ENCODE measurements at places on chromosomes 16 and 17.

DNA sequence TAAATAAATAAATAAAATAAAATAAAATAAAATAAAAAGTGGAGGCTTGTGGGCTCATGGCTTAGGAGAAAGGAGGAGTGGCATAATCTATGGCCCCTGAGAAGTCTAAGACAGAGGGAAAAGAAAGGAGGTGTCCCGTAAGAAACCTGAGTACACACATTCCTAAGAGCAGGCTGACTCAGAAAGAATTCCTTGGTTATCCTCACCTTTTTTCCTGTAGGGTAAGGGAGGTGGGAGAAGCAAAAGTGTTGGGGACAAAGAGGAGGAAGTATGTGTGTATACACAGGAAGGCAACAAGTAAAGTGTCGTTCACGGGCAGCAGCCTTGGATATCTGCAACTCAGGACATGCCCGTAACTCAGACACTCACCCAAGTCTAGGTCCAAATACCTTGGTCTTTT is 29.3 kb downstream of the MARF1 start:
- DNase-seq = no peak

DNA sequence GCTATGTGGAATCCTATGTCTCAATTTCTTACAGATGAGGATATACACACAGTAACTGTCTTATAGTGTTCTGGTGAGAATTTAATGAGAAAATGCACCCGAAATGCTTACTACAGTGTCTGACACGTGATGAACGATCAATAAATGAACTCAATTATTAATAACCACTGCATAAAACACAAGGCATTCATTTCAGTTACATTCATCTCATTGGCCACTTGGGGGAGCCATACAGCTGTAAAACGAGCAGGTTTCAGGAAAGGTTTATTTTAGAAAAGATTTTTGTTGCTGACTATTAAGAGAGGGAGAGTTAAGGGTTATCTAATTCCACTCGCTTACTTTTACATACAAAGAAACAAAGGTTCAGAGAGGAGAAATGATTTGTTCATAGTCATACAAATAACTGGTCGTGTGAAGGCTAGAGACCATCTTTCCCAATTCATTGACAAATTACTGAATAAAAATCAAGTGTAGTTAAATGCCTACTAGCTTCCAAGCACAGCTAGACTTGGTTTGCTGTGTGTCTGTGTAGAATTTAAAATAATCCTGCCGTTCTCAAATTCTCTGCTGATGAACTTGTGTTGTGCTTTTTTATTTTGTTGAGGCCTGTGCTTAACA is 160.1 kb downstream of the MAP2K4 start:
- peak; percentile 23 for DNase-seq

GRCh38 chr16:50862818-50863643 is 121.1 kb downstream of the CYLD start:
- no peak for DNase-seq

DNA sequence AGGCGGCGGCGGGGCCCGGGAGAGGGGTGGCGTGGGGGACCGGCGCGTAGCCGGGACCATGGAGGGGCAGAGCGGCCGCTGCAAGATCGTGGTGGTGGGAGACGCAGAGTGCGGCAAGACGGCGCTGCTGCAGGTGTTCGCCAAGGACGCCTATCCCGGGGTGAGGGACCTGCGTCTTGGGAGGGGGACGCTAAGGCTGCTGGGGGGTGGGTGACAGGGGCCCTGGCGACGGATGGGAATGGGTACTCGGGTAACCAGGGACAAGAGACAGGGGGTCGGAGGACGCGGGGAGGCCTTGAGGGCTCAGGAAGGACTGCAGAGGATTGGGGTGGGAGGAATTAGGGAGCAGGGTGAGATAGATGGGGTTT is 243 bp downstream of the RND2 start:
- no peak for DNase-seq

GRCh38 chr16:28494121-28494851 is at the start of gene APOBR:
APOBR (plus strand) TSS chr16:28494643; CDS start chr16:28494682, 39 bp downstream.
- no peak for DNase-seq

- no peak for DNase-seq
Measured at GRCh38 chr16:6641091-6641490, 691.6 kb upstream of the RBFOX1 start.

DNA sequence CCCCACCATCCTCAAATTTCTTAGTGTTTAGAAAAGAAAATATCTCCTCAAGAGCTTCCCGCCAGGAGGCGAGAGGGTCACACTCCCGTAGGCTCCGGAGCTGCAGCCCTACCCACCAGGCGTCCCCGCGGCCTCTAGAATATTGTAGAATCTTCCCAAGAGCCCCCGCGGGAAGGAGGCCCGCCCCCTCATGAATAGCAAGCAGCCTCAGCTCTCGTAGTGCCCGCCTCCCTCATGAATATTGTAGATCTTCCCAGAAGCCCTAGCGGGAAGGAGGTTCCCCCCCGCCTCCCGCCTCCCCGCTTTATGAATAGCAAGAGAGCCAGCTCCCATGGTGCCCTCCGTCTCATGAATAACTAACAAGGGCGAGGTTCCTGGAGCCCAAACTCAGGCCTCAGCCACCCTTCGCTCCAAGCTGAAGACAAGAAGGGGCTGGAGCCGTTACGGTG is at the start of gene FBXO47:
Gene FBXO47, minus strand, starts transcription at position 114 of the 449 bp plus-strand sequence. CDS start 4,378 bp downstream, outside the sequence.
- DNase-seq = peak; percentile 35

DNA sequence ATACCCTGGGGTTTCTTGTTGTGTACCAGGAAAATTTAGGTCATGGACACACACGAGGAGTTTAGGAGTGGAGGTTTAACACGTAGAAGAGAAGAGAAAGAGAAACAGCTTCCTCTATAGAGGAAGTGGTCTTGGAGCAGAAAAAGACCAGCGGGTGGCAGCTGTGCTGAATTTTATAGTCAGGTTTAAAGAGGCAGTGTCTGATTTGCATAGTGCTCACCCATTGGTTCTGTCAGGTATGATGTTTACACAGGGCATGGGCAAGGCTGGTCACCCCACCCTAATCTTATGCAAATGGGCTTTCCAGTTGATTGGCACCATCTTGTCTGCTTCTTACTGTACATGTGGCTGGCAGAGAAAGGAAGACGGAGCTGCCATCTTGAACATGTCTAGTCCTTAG is 309.0 kb downstream of the CDH13 start:
- no peak for DNase-seq

GRCh38 chr17:44093231-44093900 is 22.8 kb downstream of the G6PC3 start:
- no peak for DNase-seq

DNA sequence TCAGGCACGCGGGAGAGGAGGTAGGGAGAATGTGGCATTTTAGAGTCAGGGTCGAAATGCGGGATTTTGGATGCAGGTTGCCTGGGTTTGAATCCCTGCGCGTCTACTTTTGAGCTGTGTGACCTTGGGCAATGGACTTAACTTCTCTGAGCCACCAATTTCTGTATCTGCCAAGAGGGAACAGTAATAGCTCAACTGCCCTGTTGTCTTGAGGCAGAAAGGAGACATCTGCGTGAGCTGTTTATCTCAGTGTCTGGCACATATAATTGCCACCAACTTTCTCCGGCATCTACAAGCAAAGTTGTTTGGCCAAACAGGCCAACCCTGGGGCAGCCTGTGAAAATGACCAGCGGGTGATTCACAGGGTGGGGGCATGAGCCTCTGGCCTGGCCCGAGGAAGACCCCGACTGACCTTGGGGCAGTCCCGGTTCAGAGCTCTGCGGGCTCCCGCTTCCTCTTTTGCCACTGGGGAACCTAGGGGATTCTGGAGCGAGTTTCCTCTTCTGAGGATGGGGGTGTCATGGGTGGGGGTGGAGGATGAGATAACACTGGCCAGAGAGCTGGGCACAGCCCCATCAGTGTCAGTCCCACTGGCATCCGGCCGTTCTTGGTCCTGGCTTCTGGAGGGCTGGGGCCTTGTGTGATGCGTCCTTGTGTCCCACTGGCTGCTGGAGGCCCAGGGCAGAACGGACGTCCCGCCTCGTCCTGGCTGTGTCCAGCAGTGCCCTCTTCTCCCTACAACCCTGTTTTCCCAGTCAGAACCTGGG is 1.3 kb downstream of the SNN start:
- peak; percentile 50 for DNase-seq

DNA sequence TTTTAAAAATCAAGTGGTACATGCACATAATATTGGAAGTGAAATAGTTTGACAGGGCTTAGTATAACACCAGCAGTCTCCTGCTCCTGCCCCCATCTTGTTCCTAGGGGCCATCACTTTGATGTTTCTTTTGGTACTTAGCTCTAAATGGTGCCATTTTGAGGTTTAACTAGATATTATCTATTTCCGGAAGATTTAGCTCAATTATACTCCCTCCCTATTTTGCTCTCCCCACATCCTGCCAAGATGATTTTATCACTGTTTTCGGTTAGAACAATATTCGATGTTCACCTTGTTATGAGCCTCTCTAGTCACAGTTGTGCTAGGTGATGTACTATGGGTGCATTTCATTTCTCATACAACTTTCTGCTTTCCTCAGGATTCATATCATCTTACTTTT is 20.0 kb upstream of the SLC35G3 start:
- DNase-seq = no peak

DNA sequence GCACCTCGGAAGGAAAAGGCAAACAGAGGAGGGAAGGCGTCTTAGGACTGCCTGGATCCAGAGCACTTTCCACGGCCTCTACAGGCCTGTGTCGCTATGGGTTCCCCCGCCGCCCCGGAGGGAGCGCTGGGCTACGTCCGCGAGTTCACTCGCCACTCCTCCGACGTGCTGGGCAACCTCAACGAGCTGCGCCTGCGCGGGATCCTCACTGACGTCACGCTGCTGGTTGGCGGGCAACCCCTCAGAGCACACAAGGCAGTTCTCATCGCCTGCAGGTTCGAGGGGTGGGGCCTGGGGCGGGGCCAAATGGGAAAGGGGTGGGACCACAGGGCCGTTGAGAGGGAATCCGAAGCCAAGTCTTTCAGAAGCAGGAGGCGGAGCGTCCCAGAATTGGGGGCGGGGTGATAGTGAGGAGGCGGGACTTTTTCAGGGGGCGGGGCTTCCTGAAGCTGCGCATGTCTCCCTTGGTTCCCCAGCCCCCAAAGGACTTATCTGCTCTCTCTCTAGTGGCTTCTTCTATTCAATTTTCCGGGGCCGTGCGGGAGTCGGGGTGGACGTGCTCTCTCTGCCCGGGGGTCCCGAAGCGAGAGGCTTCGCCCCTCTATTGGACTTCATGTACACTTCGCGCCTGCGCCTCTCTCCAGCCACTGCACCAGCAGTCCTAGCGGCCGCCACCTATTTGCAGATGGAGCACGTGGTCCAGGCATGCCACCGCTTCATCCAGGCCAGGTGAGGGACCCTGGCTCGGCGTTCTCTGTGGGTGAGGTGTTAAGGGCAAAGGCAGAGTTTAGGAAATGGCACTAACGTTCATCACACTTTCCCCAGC is 939 bp downstream of the BCL6B start:
- DNase-seq = peak; percentile 82

DNA sequence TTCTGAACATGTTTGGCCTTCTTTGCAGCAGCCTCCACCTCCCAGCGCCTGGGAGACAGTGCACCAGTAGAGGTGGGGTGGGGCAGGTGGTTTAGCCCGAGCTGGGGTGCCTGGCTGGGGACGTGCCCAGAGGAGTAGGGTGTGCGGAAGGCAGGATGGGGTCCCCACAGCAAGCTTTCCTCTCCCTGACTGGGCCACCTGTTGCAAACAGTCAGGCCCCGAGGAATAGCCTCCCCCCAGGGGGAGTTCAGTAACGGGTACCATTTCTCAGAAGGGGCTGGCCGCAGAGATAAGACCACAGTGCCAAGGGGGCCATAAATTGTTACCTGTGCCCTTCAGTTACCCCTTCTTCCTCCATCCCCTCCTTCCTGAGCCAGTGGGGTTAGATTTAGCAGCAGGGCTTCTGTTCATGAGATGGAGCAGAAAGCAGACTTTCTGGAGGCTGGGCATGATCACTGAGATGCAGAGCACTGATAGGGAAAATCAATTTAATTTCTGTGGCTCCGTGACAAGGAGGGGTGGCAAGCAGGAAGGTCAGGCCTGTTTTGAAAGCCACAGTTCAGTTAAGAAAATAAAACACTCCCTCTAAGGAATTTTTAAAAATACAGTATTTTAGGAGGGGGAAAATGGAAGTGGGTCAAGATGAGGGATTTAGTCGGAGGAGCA is 181.9 kb downstream of the MSI2 start:
- no peak for DNase-seq

- DNase-seq = no peak
Measured at GRCh38 chr17:14442798-14443528, 142.1 kb downstream of the HS3ST3B1 start.

- peak; percentile 75 for DNase-seq
Measured at GRCh38 chr16:1527836-1528811, 5.3 kb upstream of the TMEM204 start.

DNA sequence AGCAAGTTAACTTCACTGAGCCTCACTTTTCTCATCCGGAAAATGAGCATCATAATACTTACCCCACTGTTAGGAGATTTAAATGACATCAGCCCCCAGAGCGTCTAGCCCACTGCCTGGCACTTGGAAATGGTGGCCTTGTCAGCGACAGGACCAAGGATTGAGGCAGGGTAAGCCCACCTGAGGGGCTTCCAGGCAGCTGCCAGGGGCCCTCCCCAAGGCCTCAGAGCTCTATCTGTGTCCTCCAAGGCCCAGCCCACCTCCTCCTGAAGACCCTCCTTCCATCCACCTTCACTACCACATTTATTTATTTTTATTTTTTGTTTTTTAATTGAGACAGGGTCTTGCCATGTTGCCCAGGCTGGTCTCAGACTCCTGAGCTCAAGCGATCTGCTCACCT is 13.8 kb downstream of the PITPNM3 start:
- no peak for DNase-seq

GRCh38 chr17:6461792-6462524 is 17.7 kb downstream of the PIMREG start:
- DNase-seq = no peak

DNA sequence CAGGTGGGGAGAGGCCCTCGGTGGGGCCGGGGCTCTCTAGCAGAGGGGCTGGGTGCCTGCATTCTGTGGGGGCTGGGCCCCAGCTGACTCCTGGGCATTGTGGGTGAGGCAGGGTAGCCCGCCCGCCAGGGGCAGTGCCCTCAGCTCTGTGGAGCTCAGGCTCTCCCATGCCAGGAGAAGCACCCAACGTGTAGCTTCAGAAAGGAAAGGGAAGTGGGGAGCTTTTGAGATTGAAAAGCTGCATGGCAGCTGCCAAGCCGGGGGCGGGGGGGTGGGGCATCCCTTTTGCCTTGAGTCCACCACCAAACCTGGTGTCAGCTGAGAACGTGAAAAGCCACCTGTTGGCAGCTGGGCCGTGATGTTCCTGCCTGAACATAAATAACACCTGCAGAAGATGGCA is 192.1 kb upstream of the CIBAR2 start:
- DNase-seq = no peak

DNA sequence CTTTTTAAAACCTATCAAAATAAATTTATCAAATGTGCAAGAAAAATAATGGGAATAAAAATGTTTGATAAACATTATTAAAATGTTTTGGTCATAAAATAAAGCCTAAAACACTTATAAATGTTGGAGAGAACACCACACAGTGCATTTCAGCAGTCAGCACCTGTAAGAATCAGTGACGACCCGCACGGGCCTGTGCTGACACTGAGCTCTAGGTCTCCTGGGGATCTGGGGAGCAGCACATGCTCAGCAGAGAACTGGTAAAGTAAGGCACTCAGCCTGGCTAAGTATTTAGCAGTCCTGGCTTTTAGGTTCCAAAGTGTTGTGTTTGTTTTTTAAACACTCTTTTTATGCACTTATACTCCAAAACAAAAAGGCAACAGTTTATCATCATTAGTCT is 46.9 kb downstream of the HELZ start:
- DNase-seq = no peak

GRCh38 chr17:31517524-31517923 is 126.0 kb downstream of the RAB11FIP4 start:
- DNase-seq = no peak
